Tibial nerve (tissue), 4 donors: ENCODE measurements at places on chromosomes 3 and 15.

DNA sequence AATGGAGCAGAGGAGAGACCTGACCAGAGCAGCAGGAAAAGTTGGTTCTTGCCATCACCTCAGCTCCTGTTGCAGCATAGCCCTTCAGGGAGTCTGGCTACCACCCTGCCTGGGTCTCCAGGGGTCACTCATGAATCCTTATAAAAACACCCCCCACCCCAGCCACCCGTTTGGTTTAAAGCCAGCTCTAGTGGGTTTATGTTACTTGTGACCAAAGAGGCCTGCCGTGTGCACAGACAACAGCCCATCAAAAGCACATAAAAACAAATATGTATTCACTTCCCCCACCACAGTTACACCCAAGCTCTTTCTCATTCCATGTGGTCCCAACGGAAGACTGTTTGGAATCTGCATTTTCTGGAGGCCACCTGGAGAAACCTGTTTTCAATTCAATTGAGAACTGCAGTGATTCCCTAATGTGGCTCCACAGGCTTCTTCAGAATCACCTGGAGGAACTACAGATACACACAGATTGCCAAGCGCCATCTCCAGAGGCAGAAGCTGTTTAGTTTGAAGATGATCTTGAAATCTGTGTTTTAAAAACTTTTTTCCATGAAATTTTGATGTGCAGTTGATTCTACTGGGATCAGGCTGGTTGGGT is 13.8 kb downstream of the FOXL2 start:
- DNase-seq = no peak

DNA sequence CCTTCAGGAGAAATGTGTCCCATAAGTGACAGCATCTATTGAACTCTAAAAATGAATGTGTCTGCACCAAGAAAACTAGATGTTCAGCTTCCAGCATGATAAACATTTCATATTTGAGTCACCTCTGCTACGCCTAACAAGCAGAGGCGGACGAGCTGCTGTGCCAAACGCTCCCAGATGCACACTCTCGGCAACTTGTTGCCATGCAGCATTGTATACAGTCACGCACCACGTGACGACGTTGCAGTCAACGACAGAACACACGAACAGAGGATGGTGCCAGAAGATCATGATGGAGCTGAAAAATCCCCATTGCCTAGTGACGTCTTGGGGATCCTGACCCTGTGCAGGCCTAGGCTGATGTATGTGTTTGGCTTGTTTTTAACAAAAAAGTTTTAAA is 137.5 kb downstream of the XXYLT1 start:
- DNase-seq = no peak

DNA sequence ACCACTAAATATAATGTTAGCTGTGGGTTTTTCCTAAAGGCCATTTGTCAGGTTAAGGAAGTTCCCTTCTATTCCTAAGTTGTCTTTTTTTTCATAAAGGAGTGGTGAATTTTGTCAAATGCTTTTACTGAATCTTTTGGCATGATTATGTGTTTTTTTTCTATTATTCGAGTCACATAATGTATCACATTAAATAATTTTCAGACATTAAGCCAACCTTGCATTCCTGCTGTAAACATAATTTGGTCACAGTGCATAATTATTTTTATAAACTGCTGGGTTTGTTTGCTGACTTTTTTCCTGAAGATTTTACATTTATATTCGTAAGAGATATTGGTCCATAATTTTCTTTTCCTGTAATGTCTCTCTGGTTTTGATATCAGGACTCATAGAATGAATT is 101.8 kb upstream of the SPRED1 start:
- no peak for DNase-seq

DNA sequence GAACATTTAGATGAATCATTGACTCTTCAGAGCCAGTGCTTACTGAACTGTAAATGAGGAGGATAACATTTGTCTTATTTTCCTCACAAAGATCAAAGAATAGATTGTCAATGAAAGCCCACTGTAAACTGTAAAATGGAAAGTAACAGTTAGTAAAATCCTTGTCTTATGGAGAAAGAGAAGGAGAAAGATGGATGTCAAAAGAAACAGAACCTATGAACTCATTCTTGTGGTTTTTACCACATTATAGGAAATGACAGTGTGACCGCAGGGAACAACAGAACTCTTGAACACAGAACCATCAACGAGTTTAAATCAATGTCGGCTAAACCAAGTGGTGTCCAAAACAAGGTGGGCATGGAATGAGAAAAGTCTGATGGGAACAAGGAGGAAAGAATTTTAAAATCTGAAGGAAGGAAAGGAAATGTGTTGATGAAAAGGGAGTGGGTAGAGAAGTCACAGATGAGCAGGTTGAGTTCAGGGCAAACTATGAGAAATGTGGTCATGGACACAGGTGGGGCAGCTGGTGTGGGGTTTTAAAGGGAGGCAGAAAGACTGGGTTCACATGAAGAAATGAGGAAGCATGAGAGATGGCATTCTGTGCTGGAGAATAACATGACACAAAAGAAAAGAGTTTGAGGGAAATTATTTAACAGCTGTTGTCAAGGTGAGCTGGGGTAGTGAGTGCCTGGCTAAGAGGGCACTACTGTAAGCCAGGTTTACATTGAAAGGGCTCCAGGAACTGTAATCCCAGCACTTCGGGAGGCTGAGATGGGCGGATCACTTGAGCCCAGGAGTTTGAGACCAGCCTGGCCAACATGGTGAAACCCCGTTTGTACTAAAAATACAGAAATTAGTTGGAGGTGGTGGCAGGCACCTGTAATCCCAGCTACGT is 42.4 kb upstream of the ETV5 start:
- DNase-seq = no peak

DNA sequence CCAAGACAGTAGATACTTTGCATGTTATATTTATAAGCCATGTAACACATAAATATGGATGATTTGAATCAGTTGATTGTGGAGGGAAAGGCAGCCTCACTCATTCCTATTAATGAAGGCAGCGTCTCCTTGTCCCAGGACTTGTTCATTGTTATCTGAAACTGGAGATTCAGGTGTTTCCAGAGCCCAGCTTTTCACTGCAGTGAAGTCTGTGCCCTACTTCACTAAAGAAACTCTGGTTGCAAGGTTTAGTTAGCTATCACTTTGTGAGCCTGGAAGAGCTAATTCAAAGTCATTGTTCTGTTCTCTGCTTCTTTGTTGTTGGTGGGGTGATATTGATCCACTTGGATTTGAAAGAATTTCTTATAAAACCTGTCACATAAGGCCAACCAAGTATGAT is 9.8 kb downstream of the NR2C2 start:
- no peak for DNase-seq

DNA sequence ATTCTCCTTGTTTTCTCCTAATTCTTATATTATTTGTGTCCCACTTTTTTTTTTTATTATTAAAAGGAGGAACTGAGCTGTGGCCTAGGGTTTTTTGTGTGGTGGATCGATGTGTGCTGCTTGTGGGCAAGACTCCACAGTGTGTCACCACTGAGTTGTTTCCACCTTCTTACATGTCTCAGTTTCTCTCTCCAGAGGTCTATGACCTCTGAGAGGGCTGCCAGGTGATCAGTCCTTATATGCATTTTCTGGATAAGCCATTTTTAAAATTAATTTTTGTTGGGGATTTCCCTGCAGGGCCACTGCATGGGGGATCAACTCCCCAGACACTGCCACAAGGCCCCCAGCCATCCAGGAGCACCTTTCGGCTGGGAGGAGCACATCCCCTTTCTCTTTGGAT is 27.8 kb downstream of the IQCF6 start:
- DNase-seq = no peak

- DNase-seq = no peak
Observed at GRCh38 chr3:122101646-122102045, 46.5 kb downstream of the CD86 start.

- no peak for DNase-seq
Observed at GRCh38 chr3:175381685-175382084, 522.6 kb downstream of the NAALADL2 start.

DNA sequence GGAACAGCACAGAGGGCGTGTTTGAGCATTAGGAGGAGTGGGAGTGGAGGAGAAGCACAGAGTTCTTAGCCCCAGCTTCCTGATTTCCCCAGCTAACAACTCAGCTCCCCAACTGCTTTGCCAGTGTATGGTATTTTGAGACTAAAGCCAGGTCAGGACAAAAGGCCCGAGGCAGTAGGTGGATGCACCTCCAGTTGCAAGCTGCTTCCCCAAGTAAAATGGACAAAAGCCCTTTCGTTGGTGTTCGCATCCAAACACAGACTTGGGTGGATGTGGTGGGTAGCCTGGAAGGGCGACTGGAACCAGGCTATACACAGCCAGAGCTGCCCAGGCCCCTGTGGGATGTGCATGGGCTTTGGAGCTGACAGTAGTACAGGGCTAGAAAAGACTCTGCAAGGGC is 12.3 kb upstream of the EHD4 start:
- DNase-seq = no peak

DNA sequence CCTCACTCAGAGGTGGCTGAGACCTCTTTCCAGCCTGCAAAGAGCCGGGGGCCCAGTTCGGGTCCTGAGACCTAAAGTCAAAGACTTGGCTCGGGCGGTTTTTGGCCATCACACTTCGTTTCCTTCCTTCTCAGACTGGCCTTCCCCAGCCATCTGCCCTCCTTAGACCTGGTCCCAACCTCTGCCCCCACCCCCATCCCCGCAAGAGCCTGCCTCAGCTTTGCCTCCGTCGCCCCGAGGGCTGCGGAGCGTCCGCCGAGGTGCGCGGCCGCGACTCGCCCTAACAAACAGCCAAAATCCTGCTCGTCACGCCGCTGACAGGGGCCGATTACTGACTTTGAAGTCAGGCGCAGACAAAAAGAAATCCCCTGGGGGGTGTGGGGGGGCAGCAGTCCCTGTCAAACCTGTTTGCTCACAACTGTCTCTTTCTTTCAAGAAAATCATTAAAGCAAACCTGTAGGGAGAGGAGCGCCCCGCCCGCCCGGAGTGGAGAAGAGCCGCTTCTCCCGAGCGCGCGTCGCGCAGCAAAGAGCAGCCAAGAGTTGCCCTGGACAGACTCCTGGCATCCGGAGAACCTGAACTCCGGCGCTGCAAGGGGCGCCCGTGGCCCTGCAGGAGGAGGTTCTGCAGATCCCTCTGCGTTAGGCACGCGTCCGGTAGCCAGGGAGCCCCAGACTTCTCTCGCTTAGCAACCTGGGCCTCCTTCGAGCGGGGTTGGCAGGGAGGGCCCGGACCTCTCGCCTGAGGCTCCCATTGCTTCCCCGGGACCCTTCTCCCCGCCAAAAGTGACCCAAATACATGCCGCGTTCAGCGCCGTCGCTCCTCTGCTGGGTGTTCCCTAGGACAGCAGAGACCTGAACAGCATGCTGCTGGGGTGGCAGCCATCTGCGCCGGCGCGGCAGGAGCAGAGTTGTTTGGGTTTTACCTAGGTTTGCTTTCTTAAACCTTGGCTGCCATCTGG is 4.5 kb downstream of the SOX14 start:
- DNase-seq = no peak

DNA sequence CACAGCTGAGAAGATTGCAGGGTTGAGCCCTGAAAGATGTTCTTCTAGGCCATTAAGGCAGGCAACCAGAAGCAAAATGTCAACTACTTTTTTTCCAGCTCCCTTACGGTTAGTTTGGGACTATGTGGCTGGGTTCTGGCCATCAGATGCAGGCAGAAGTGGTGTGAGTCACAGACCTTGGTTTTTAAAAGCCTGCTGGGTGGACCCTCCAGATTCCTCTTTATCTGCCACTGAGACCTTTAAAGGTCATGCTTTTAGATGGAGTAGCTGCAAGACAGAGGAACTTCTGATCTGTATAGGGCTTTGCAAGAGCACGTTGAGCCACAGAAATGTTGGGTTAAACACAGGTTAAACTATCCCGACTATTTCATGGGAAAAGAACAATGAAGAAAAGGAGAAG is 102.9 kb downstream of the CHST2 start:
- no peak for DNase-seq

DNA sequence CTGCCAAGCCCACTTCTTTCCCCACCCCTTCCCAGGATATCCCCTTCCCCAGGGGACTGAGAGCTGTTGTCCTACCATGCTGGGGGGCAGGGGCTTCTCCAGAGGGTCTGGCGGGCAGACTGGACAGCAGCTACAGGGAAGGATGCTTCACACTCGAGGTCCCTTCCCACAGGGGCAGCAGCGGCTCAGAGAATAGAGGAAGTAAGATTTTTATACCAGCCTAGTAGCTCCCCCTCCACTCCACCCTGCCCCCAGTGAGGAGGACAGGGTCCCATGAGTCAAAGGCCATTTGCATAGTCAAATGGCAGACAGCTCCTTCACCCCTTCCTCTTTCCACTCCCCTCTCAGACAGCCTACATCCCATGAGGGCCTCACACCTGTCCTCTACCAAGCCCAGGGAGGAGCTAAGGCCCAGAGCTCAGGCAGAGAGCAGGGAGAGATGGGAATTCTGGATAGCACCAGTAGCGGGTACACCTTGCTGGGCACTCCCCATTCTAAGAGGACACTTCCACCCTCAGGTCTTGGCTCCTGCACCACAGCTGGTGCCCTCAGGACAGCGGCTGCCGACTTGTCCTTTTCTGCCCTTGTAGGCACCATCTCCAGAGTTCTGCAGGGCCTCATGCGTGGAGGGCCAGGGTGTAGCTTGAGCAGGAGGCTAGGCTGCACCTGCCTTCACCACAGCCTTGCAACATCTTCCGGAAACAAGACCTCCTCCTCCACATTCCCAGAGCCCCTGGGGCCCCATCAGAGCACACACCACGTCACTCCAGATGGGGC is at the start of gene TLR9:
Gene TLR9, minus strand, starts transcription at position 194 of the 777 bp plus-strand sequence. Its CDS starts 116 bp downstream, at position 78.
- no peak for DNase-seq

- DNase-seq = no peak
Observed at GRCh38 chr3:149990423-149990948, 19.8 kb upstream of the PFN2 start.

GRCh38 chr15:62835351-62835750 is 207.2 kb upstream of the TPM1 start:
- DNase-seq = no peak
